ENCODE measurements at places on chromosomes 4 and X.

- no peak for DNase-seq
Measured at GRCh38 chr4:111228396-111228795, 605.5 kb upstream of the PITX2 start.

DNA sequence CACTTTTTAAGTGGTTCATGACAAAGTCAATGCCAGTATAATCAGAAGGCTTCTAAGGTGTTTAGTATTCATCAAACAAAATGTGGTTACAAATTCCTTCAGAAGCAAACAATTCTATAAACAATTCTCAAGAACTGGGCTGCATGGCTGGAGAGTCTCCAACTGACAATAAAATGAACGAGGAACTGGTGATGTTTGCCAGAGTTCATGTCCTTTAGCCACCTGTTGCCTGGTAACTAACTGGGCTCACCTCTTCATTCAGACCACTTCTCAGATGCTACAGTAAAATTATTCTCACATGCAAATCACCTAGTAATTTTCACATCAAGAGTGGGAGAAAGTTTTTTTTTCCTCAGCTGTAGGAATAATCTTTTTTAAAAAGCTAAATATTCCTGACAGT, 53.3 kb downstream of the CAMK2D start:
- DNase-seq = no peak

- no peak for DNase-seq
Measured at GRCh38 chrX:17377795-17378194, 2.8 kb downstream of the NHS start.

DNA sequence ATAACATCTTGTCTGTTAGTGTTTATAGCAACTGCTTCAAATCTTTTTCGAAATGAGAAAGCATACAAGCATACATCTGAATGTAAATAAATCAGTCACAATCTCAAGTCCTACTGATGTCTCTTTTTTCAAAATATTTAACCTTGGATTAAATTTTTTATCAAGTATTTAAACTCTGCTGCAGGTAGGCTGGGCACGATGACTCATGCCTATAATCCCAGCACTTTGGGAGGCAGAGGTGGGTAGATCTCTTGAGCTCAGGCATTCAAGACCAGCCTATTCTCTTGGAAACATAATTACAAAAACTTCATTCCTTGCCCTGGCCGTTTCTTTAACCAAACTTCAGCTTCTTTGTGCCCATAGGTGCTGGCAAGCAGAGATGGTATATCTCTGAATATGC, 540.3 kb upstream of the GALNT7 start:
- no peak for DNase-seq

DNA sequence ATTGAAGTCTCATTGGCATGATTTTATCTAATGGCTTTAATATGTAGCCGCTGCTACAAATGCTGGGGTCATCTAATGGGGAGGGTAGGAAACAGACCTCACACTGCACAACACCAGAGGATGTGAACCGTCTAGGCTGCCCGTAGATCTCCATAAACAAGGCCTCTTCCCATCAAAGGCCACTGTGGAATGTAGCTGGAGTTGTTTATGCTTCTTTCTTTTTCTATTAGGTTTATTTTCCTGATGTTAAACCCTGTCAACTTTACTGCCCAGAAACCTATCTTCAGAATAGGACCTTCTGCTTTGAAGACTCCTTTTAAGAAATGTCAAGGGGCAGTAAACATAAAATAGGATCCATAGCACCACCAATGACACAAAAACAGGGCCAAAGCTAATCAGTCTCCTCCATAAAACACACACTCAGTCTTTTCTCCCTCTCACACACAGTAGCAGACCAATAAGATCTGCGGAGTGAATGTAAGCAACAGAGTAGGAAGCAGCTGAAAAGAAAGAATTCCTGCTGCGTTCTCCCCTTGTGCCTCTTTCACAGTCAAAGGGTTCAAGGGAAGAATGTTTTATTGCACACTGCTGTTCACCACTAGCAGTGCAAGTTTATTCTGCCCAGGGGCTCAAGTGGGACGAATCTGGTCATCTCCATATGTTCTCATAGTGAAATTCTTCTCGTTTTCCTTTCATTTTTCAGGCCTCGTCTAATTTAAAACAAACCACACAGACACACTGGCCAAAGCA, 72.2 kb downstream of the MAML3 start:
- DNase-seq = no peak

DNA sequence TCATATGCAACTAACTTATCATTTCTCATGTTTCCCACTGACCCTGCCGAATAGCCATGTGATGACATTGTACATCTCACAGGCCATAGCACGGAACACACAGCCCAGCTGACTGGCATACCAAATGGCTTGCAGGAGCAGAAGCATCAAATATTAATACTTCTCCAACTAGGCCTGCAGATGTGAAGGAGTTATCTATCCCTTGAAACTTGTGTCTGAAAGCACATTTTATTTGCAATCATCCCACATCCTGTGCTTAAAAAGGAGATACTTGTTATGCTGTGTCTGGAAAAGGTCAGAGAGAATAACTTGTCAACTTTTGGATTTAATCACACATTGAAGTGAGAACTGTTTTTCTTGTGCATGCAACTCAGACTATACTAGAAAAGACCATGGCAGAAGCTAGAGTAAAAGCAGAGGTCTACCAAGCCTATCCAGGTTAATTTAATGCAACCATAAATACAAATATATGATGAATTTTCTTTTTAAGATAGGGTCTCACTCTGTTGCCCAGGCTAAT, 100.4 kb downstream of the IRF2 start:
- no peak for DNase-seq

GRCh38 chr4:84582988-84583875, at the start of gene CDS1:
Gene CDS1, plus strand, starts transcription at chr4:84583127. Its CDS starts 275 bp downstream, at chr4:84583402.
- no peak for DNase-seq

DNA sequence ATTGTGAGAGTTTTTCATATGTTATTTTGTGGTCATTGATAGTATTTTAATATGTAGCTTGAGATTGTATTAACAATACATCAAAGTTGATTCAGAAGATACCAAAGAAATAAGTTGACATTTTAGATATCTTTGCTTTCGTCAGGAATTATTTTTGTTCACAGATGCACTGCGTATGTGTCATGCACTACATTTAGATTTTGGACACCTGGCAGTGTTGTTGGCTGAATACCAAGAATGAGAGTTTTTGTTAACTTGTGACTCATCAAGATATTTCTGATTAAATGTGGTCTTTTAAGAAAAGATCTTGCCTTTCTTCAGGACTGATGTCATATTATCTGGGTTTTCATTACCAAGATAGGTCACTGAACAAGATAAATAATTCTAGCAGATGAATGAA, 633.4 kb downstream of the CENPC start:
- no peak for DNase-seq
